Activated gamma-delta T cell treated with Interleukin-2 at 50 U/mL for 16 hours (primary cell): ENCODE measurements at places on chromosomes 1 and 21.

DNA sequence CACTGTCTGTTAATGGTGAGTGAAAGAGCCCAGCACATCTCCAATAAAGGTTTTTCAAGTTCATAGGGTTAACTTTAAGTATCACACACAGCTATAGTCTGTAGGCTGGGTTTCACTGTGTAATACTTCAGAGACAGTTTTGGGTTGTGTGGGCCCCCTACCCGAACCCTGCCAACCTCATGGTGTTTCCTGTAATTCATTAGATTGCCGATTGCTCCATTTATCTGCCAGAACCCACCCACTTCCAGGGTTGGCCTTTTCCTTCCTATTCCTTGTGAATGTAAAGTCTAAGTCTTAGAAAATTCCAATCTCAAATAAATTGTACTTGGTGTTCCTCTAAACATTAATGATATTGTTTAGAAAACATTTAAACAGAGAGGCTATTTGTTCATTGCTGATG lies 43.6 kb downstream of the CTTNBP2NL start:
- no peak for DNase-seq

DNA sequence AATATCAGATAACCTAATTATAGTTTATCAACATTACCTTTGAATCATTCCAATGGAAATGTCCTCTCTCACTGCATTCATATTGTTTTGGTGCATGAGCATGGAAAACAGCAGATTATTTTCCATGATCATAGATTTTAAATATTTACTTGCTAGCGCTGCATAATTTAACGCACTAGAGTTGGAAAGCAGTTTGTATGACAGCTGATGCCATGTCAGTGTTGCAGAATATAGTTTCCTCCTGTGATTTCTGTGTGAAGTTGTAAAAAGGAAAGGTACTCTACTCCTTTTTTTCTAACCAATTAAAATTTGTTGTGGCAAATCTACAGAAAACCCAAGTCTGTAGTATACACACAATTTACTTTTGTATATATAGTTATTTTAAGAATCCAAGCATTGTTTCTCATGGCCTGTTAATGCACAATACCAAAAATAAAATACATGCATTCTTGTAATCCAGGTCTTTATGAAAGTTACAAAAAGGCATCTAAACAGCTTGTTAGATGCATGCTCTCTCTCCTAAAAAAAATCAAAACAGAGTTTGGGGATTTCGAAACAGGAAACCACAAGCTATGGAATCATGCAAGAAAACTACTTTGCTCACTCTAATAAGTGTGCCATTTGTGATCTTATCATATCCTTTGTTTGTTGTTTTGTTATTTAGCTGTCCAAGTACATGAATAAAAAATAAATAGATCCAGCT lies 1.9 kb upstream of the ATG4C start:
- DNase-seq: no peak

DNA sequence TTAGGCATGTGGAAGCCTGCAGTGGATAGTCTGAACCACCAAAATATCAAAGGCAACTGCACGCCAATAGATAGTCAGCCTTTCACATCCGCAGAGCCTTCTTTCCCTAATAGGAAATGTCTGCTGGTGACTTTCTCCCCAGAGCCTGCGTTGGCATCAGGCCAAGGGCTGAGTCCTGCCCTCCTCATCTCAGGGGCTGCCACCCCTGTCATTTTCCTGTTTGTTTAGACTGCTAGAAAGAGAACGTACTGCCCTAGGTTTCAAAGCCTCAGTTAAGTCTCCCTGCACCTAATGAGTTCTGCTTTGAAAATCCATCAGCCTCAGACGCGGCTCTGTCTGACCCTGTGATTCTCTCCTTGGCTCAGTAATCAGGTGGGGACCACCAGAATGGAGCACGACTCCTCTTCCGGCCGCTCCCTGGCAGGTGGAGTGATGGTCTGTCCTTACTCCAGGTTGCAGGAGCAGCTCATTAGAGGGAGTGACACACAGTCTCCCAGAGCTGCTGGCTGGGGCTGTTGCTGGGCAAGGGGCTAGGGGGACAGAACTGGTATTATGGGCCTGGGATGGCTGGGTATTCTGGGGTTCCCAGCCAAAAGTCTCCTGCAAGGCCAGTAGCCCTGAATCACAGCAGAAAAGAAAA lies 27.3 kb downstream of the STUM start:
- DNase-seq: no peak

DNA sequence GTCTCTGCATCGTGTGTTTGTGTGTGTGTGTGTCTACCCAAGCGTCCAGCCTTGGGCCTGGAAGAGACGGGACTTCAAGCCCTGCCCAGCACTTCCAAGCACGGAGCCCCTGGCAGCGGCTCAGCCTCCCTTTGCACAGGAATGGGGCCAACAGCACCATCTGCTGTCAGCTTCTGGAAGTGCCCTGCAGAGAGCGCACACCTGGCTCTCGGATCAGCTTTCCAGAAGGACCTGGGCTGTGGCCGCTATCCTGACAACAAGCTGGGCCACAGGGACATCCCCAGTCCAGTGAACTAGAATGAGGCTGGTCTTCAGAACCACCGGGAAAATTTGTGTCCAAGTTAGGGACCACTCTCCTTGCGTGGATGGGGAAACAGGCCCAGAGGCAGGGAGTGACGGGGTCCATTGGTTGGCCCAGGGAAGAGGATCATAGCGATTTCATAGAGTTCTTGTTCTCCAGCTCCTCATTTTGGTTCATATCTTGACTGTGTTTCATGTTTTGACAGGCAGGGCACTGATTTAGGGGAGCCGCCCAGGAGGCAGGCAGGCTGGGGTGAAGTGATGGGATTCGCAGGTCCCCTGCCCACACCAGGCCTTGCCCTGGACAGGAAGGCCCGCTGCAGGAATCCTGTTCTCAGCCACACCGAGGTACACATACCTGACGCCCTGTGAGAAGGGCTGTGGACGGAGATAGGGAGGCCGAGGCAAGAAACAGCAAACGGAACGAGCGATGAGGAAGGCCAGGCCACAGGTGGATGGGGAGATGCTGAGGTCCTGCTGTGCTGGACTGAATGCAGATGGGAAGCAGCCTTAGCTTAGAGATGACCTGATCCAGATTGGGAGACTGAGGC lies 38.4 kb downstream of the TAS1R2 start:
- DNase-seq: peak; percentile 53

GRCh38 chr1:1616045-1616790 lies 918 bp downstream of the MIB2 start:
- no peak for DNase-seq

GRCh38 chr1:169928438-169929209 lies 34.9 kb upstream of the SCYL3 start:
- no peak for DNase-seq

DNA sequence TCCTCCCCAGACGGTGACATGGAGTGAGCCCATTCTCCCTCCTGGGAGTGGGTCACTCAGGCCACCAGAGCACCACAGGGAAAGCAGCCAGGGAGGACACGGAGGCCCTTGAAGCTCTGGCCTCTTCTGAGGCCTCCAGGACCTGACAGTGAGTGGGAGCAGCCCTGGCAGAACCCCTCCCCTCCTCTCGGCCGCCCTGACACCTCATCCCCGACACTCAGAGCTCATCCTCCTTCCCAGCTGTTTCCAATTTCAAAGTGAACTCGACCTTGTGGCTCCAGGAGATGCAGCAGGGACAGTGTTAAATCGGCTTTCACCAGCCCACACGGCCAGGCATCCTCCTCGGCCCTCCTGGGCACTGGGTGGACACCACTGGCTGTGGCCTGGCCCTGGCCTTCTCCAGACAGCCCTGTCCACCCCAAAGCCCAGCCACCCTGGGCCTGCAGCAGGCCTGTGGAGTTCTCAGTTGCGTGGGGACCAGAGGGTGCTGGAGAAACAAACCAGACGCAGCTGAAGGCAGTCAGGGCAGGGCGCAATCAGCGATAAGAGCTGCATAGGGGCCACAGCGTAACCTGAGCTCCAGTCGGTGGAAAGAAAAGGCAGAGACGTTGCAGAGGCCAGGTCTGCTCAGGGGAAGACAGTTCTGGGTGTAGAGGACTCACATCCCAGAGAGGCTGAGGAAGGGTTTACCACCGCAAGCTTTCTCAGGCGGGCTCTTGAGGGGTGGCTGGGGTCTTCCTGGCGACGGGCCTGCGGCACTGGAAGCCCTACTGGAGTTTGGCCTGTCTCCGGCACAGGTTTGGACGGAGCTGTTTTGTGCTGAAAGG lies 27.1 kb downstream of the FTCD start:
- DNase-seq: no peak
